ENCODE measurements at places on chromosomes 4 and X. TPM values are rescaled to one million over a fixed set of nuclear protein-coding genes. Genes with fewer than 3 reads are reported as not detected.
A peak's percentile ranks its signal among the peaks of the same experiment; 100 is the strongest.

DNA sequence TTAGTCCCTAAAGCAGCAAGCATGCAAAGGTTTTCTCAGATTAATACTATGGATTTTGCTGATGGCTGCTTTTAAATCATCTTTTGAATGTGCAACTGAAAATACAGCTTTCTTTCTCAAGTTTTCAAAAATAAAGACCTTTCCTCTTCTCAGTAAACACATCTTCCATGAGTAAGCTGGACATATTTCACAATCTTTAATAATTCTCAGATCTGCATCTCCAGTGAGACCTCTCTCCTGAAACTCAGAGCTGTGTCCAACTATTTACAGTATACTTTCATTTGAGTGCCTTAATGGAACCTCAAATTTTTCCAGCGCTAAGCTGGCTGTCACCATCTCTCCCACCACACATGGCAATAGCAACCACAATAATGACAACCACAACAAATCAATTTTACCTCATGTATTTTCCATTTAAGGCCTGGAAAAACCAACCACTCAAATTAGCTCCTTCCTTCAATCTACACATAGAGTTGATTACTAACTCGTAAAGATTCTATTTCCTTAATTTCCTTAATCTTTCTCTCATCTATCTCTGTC is 192.4 kb upstream of the RPL34 start:
- DNase-seq, result no peak

The SGMS2 gene
- total RNA-seq, result 35.4 TPM

DNA sequence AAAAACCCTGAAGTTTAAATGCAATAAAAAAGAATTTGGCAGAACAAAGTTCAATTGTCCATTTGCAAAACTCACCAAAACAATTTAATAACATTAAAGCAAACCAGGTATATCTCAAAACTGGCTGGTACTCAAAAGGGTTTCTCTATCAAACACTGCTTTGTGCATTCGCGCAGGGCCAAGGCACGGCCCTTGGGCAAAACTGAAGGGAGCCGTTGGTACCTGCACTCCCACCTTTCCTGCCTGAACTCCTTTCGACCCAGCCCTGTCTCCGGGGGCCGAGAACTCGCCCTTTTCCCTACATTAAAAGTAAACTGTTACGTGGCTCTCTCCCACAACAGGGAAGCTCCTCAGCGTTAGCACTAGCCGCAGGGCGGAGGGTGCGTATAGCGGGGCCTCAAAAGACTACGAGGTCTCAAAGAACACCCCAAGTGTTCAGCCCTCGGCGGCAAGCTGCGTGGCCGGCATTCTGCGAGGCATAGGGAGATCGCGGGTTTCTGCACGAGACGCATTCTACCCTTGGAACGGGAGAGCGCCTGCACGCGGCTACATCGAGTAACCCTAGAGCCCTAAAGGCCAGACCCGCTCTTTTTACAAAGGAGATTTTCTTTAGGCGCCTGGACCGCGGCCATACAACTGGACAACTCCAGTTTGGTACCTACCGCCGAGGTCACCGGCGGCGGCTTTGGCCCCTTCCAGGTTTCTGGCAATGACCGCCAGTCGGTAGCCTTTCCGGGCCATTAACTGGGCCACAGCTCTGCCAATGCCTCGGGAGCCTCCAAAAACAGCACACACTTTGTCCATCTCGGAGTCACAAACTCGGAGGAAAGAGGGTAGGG is 550 bp downstream of the CBR4 start:
- no peak for DNase-seq

DNA sequence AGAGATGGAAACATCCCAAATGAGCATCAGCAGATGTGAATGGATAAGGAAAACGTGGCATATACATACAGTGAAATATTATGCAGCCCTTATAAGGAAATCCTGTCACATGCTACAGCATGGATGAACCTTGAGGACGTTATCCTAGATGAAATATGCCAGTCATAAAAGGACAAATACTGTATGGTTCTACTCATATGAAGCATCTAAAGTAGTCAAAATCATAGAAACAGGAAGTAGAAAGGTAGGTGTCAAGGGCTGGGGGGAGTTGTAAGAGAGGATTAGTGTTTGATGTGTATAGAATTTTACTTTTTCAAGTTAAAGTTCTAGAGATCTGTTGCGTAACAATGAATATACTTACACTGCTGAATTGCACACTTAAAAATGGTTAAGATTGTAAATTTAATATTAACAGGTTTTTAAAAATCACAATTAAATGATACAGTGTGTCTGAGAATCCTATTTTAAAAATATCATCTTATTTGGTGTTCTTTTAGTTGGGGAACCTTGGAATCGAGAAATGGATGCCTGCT is 58.5 kb downstream of the KDM6A start:
- no peak for DNase-seq

The IBSP gene
- not detected for total RNA-seq

DNA sequence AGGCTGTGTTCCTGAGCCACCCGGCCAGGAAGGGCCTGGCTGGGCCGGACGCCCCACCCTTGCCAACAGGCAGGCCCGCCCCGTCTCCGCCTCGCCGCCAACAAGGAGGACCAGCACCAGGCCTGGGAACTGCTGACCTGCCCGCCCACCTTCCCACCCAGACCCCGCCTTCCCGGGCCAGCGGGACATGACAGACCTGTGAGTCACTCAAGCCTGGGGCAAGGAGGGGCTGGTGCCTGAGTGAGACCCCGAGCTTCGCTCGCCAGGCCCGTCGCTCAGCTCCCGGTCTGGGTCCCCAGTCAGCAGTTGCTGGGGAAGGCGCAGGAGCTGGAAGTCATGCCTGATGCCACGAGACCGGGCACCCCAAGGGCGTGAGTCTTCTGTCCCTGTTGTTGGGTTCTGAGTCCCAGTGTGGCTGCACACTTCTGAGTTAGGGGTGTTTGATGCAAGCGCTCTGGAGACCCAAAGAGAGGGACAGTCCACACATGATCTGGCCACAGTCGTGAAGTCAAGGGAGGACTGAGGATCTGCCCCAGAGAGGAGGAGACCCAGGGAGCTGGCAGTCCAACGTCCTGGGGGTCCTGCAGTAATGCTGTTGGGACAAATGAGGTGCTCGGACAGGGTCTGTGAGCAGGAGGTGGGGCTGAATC is at the start of gene DNASE1L1:
TSS of gene DNASE1L1 (minus strand) at position 33 of the 650 bp plus-strand sequence. CDS start 3,686 bp downstream, outside the sequence.
- no peak for DNase-seq

- DNase-seq, result no peak
These were observed at the start of gene BTK for GRCh38 chrX:101385795-101386541. Gene BTK (minus strand): TSS chrX:101386191. CDS start chrX:101375284, 10,907 bp downstream.

DNA sequence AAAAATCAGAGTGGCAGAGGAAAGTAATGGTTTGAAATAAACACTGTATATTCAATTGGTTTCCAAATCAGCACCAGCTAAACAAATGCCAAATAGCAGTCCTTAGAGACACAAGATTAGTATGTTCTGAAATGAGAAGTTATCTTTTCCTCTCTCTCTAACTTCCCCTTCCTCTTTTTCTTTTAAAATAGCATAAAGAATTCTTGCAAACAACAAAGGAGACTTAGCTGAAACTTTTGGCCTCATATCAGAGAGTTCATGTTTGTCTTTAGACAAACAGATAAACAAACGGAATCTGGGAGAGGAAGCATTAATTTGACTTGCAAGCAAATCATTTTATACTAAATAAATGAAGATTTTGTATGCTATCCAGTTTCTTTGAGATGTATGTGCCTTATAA is 399.0 kb downstream of the GBA3 start:
- no peak for DNase-seq

- DNase-seq, result no peak
These were observed 101.9 kb downstream of the FBXW7 start for GRCh38 chr4:152434011-152434410.

DNA sequence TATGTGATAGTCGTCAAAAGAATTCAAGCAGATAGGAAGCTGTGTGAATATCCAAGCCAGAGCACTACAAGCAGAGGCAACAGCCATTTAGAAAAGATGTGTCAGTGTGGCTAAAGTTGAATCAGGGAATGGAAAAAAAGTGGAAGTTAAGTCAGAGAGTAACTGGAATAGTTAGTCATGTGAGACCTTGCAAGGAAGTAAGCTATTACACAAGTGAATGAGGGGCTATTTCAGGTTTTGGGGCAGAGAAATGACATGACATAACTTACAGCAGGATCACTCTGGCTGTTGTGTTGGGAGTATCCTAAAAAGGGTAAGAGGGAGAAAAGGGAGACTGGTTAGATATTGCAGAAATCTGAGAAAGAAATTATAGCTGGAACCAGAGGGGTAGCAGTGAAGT is 236.6 kb upstream of the PCDH18 start:
- no peak for DNase-seq

- peak; percentile 44 for DNase-seq
These were observed 31.0 kb upstream of the CCNG2 start for GRCh38 chr4:77125961-77126360.

The HHIP gene
- total RNA-seq, result 0.53 TPM

The HPSE gene
- total RNA-seq, result 13.0 TPM

GRCh38 chrX:150873616-150874015 is 24.9 kb downstream of the CD99L2 start:
- peak; percentile 63 for DNase-seq

GRCh38 chr4:1570291-1571164 is 113.6 kb downstream of the FAM53A start:
- DNase-seq, result no peak

- no peak for DNase-seq
These were observed 29.8 kb downstream of the ATP2B3 start for GRCh38 chrX:153547195-153547594.

DNA sequence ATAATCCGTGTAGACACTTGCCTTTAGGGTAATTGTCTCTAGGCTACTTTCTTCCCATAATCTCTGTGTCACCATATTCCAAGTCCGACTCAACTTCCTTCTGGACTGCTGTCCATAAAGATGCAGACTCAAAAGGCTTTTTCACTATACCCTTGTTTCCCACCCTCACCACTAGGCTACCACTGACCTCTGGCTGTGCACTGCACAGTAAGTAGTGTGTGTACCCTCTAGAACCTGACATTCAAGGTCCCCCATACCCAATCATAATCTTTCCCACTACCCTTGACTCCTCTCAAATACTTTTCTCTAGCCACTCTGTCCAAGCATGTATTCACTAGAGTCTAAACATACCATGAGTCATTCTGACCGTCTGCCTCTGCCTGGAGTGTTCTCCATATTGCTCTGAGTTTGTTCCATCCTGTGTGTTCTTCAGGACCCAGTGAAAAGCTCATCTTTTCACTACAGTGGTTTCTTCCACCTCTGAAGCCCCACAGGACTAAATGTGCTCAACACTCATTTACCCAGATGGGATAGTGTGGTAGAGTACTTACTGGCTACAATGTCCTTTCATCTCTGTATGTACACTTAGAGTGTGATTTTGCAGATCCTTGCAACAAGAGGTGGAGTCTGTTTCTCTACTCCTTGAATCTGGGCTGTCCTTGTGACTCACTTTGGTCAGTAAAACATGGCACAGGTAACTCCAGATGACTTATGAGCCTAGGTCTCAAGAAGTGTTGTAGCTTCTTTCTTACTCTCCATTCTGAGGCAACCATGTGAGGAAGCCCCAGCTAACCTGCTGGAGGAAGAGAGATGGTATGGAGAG is 17.4 kb downstream of the JADE3 start:
- peak; percentile 71 for DNase-seq

The CD40LG gene
- not detected for total RNA-seq

All from foreskin keratinocyte (primary cell).